COR-L47 (cell line): ENCODE measurements at places on chromosomes 16 and 17.

GRCh38 chr17:68127914-68128313 lies 92.4 kb downstream of the KPNA2 start:
- no peak for DNase-seq

DNA sequence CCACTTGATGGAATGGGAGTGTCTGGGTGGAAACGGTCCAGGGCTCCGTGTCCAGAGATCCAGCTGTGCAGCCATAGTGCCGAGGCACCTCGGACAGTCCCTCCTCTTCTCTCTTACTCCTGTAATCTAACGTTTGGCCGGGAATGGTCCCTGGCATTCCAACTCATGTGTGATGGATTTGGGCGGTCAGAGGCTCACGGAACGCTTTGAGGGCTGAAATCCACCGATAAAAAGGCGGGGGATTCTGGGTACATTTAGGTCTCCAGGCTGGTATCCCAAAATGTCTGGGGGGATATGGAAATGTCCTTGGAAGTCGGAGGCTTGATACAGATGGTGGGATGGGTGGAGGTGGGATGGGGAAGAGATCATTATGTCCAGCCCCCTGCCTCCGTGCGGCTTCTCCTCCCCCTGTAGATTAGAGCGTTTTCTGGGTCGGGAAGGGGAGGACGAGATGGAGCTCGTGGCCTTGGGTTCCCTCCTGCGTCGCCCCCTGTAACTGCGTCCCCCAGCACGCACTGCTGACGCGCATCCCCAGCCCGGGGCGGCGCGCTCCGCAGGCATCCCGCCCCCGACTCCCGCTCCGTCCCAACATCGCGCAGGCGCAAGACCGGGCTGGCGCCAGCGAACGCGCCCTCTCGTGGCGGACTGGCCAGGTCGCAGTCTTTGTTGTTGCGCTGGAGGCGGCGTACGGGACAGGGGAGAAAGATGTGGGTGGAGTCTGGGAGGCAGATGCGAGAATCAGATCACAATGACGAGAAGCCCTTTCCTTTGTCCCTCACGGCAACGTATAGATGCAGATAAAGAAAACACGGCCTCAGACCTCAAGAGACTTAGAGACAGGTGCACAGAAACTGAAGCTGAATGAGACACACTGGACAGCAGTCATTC lies 4.5 kb upstream of the SGCA start:
- DNase-seq = peak; percentile 87

GRCh38 chr17:64477849-64478248 lies 19.0 kb downstream of the POLG2 start:
- no peak for DNase-seq

- no peak for DNase-seq
Measured at GRCh38 chr17:9334536-9335446, 240.8 kb downstream of the STX8 start.

DNA sequence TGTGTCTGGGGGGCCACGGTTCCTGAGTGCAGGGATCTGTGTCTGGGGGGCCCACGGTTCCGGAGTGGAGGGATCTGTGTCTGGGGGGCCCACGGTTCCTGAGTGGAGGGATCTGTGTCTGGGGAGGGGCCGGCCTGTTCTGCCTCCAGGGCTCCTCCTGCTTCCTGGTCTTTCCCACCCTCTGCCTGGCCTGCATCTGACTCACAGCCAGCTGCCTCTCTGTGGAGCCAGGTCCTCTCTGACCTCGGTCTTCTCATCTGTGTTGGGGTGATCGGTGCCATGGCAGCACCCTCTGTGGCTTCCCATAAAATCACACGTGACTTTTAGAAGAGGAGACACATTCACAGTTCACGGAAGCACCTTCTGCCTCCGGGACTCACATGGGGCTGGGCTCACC lies 50.3 kb downstream of the ZFPM1 start:
- no peak for DNase-seq

DNA sequence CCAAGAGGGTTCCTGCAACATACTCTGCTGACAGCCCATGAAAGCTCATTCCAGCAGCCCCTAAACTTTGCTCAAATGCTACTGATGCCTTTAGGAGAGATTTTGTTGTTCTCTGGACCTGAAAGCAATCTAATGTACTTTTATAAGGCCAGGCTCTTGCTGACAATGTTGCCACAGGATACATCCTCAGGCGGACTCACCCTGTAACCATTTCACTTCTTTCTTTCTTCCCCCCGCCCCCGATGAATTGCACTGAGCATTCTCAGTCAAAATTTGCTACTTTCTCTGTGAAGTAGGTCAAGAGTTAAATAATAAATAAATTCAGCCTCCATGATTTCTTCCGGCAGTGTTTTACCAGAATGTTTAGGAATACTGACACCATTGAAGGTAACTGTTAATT lies 1.5 kb downstream of the GAS7 start:
- DNase-seq = no peak

- no peak for DNase-seq
Measured at GRCh38 chr17:50080827-50081226, 14.3 kb upstream of the PDK2 start.

GRCh38 chr16:55701442-55702319 lies 45.9 kb downstream of the SLC6A2 start:
- peak; percentile 69 for DNase-seq

DNA sequence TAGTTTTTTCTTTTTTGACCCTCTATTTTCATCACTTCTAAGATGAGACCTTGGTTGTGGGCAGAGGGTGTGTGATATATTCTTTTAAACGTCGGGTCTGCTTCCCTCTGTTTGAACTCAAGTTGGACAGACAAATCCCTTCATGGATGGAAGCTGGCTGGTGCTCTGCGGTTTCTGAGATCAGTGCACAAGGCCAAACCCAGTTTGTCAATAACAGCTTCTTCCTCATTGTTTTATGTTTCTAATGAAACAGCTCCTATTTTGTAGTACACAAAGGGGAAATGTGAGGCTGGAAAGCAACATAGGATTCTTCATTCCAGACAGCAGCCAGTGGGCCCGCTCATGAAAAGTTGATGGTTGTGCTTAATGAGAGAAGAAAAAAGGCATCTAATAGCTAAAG lies 159.6 kb downstream of the PRKCA start:
- DNase-seq = no peak

DNA sequence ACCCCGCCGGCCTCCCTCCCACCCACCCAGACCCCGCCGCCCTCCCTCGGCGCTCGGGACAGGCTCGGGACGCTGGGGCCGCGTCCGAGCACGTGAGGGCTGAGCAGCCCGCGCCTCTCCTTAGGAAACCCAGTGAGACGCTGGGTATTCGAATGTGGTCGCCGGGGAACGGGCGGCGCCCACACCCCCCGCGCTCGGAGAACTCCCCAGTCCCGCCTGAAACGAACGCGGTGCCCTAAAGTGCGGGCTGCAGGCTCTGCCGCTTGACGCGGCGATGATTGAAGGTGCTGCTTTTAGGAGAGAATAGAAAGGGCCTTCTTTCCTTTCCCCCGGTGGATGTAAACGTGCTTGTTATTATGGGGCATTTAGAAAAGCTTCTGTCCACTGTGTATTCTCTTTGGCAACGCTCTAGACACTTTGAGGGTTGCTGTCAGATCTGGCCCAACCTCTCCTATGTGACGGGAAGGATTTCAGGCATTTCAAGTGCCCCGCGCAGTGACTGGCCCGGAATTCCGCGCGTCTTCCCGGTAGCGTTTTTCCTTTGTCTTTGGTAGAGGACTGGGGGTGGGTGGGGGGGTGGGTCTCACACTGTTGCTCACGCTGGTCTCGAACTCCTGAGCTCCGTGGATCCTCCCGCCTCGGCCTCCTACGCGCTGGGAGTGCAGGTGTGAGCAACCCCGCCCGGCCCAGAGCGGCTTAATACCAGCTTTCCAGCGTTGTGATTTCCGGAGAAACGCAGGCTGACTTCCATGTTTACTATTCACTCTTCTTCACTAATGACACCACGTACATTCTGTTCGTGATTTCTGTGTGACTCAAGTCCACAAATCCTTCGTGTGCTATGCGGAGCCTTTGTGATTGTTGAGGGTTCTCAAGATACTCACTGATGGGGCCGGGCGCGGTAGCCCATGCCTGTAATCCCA lies 21.8 kb upstream of the FOXK2 start:
- DNase-seq = peak; percentile 45
